ENCODE measurements at places on chromosomes 6 and 20.

- DNase-seq = no peak
Observed at GRCh38 chr20:53513168-53513488, 80.5 kb downstream of the ZNF217 start.

- DNase-seq = no peak
Observed at GRCh38 chr6:133898263-133898662, 9.3 kb downstream of the TCF21 start.

GRCh38 chr6:154292855-154293519 lies 63.6 kb downstream of the IPCEF1 start:
- DNase-seq = no peak

- DNase-seq = peak; percentile 39
Observed at GRCh38 chr6:149233056-149233715, 84.3 kb upstream of the TAB2 start.

- DNase-seq = no peak
Observed at GRCh38 chr20:32494483-32495216, 90.5 kb downstream of the NOL4L start.

GRCh38 chr6:62980093-62980492 lies 231.2 kb upstream of the FKBP1C start:
- DNase-seq = no peak

DNA sequence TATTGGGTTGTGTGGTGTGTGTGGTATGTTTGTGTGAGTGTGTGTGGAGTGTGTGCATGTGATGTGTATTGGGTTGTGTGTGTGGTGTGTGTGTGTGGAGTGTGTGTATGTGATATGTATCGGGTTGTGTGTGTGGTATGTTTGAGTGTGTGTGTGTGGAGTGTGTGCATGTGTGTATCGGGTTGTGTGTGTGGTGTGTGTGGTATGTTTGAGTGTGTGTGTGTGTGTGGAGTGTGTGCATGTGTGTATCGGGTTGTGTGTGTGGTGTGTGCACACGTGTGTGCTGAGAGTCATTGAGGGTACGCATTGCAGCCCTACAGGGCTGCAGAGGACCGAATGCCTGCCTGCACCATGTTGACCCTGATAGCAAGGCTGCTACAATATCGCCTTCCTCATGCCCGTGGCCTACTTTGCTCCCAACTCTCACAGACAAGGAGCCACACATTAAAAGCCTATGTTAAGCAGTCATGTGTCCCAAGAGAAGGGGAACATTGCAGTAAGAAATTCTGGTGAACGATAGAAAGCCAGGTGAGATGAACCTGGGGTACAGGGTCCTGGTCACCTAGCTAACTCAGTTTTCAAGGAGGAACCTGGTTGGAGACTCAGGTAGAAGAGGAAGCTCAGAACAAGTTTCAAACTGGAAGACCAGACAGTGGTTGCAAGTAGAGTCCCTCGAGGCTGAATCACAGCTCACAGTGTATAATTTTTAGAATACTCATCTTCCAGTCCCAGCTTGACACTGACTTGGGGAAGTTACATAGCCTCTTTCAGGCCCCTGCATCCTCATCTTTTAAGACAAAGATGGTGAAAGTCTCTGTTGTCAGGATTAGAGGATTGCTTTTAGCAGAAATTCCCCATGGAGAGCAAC lies 45.7 kb upstream of the TMEM170B start:
- DNase-seq = no peak

DNA sequence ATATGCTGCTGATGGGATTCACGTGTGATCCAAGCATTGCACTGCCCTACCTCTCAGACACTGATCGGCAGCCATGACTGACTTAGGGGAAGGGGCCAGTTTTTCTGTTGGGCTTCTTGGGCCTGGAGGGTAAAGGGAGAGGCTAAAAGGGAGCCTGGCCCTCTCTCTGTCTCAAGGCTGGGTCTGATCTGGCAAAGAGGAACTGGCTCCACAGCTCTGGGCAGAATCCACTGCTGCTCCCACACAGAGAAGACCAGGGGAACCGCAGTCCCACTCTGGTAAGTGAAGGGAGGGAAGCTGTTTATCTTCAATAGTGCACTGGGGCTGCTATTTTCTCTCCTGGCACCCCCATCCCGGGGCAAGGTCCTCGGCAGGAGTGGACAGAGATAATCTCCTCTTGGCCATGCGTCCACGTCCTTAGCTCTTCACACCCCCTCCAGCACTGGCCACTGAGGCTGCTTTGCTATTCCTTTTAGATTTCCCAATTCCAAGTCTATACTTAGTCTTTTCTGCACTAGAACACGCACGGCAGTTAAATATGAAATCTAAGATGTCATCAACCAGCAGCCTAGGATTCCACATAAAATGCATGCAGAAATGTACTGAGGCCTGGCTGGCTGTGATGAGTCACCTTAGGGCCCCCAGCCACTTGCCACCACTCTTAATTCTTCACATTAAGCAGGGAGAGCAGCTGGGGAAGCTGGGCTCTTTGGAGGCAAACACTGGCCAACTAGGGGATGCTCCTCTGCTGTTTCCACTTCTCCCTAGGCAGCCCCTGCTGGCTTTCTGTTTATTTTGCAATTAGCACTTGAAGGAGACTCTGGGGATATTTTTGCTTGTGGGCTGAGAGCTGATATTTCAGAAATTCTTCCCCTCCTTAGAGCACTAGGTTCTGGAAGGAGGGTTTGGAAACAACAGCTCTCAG lies 87.8 kb upstream of the ARMC2 start:
- no peak for DNase-seq

DNA sequence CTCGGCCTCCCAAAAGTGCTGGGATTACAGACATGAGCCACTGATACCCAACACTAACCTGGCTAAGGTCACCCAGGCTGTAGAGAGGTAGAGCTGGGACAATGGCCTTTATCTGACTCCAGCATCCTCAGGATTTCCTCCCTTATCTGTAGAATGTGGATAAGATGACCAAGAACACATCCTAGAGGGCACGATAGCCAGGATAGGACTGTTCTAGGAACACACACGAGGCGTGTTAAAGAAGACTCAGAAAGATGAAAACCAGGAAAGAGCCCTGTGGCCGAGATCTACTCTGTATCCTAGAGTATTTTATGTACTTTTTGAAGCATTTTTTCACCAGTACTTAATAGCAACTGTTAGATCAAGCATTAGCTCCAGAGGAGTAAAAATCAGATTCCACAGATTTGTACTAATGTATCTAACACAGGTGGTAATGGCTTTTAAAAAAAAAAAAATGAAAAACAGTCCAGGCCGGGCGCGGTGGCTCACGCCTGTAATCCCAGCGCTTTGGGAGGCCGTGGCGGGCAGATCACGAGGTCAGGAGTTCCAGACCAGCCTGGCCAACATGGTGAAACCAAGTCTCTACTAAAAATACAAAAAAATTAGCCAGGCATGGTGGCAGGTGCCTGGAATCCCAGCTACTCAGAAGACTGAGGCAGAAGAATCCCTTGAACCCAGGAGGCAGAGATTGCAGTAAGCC lies 17.3 kb downstream of the PPP1R10 start:
- DNase-seq = no peak

DNA sequence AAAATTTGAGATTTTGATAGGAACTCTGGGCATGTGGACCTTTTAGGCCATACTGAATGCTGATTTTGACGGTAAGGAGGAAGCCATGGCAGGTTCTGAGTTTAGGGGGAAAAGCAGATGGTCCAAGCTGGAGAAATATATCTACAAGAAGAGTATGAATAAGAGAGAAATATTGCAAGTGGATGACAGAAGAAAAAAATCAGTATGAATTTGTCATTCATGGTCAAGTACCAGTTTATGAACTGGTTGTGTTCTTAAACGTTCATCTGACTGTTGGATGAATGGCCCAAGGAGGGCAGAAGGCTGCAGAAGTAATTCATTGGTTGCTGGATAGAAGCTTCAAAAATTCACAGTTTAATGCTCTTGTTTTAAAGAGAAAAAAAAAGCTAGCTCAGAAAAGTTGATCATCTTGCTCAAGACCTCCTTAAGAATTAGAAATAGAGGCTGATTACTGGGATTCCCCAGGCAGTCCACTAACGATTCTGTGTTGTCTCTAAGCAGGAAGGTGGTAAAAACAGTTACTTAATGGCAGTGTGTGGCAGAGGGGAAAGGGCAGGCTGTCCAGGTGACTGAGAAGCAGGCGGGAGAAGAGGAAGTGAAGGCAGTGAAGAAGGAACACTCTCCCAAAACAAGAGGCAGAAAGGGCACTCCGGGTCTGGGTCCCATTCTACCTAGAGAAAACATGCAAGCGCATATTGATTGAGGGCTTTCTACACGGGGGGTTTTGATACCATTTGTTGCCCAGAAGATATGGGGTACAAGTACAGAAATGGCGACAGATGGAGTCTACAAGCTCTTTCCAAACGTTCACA lies 2.0 kb upstream of the DUSP22 start:
- DNase-seq = no peak

GRCh38 chr6:82704045-82704444 lies 340.4 kb downstream of the TPBG start:
- DNase-seq = no peak

GRCh38 chr6:39688494-39688893 lies 36.7 kb downstream of the KIF6 start:
- no peak for DNase-seq

DNA sequence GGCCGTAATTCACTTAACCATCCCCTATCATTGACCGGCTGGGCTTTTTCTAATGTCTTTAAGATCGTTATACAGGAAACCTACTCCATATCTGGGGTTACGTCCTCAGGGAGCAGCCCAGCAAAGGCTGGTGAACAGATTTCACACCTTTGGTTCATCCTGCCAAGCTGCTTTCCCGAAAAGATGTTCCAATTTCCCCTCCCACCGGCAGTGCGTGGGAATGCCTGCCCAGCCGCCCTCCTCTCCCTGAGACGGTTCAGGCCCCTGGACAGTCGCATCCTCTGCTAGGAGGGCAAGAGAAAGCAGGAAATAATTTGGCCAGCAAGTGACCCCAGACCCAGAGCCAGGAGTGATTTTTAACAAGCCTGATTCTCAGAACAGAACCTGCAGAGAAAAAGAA lies 16.3 kb downstream of the SIRPA start:
- DNase-seq = no peak

DNA sequence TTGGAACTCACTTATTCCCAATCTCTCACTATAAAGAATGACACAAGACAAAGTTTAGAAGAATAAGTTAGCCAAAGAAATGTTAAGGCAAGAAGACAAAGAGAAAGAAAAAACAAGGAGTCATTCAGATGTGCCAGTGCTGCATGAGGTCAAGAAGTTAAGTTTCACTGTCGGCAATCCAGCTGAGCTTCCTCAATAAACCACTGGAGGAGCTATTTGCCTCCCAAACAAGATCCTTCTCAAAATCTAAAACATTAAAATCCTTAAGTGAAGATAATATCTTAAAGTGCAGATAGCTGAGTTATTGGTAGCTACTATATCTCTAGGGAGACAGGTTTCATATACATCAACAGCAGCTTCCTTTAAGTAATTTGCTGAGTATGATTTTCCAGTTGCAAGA lies 512.3 kb downstream of the HDGFL1 start:
- DNase-seq = no peak

- no peak for DNase-seq
Observed at GRCh38 chr6:101011186-101011585, 130.1 kb upstream of the ASCC3 start.

- DNase-seq = no peak
Observed at GRCh38 chr6:73157870-73158269, 67.4 kb downstream of the KHDC1L start.

- DNase-seq = no peak
Observed at GRCh38 chr6:92460133-92460532, 959.2 kb downstream of the EPHA7 start.

GRCh38 chr6:148550569-148550968 lies 196.3 kb upstream of the UST start:
- no peak for DNase-seq

DNA sequence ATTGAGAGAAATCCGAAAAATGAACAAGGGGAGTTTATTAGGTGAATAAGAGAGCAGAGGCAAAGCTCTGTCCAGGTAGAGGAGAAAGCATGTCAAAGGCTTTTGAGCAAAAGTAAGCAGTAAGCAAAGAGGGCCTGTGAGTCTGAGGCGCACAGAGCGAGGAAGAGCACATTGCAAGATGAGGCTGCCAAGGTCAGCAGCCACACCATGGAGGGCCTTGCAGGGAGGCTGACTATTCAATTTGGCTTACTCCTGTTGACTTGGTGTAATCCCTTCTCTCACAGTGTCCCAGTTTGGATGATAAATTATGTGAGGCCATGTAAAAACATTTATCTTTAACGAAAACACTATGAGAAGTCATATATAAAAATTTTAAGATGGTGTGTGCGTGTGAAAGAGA lies 32.4 kb downstream of the SESN1 start:
- no peak for DNase-seq

DNA sequence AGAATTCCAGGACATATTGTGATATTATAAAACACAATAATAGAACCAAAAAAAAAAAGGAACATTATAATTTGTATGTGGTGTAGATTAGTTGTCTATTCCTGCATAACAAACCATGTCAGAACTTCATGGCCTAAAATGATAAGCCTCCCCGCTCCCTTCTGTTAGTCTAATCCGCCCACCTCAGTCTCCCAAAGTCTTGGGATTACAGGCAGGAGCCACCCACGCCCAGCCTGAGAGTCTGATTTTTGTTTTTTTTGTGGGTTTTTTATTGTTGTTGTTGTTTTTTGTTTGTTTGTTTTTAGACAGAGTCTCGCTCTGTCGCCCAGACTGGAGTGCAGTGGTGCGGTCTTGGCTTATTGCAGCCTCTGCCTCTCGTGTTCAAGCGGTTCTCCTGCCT lies 61.1 kb upstream of the C20orf144 start:
- DNase-seq = no peak

DNA sequence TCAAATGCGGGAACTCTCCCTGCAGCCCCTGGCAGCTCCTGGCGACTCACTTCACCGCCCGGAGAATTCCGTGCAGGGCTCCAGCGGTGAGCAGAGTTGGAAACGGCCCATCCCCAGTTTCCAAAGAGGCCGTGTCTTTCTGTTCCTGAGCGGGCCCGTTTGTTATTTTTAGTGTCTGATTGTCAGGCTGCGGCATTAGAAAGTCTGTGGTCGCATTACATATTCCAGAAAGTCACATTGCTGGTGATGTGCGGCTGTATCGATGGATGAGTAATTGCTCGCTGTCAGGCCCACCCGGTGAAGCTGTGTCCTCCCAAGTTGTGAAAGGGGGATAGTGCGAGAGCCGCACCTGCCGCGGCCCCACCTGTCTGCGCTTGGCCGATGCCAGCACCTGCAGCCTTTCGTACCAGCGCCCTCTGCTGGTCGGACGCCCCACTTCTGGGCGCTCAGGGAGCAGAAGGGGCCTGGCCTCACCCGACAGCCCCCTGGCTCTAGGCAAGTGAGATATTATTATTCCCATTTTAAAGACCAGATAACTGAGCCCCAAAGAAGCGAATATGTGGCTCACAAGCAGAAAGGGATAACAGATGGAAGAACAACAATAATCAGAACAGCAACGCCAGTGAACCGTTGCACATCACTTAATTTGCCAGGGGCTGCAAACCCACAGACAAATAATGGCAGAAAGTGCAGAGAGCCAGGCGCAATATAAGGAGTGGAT lies 244.9 kb downstream of the TSHZ2 start:
- DNase-seq = peak; percentile 36

Measured in H54 (cell line).